Lung microvascular endothelial cell (primary cell): ENCODE measurements at places on chromosomes 13 and 19.

DNA sequence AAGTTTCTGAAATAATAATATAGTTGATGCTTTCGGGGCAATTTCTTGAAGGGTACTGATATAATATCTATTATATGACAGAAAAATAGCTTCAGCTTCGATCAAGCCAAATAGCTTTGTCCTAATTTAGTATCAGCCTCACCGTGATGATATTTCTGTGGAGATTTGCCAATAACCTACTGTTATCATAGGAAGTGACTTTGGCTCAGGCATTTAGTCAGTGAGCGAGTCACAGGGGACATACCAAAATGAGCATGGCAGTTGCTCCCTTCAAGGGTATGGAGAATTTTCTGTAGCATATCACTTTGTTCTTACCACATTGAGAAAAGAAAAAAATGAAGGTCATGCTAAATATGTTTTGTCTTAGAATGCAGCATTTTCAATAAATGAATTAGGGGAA, 767.6 kb upstream of the SLITRK1 start:
- no peak for DNase-seq

DNA sequence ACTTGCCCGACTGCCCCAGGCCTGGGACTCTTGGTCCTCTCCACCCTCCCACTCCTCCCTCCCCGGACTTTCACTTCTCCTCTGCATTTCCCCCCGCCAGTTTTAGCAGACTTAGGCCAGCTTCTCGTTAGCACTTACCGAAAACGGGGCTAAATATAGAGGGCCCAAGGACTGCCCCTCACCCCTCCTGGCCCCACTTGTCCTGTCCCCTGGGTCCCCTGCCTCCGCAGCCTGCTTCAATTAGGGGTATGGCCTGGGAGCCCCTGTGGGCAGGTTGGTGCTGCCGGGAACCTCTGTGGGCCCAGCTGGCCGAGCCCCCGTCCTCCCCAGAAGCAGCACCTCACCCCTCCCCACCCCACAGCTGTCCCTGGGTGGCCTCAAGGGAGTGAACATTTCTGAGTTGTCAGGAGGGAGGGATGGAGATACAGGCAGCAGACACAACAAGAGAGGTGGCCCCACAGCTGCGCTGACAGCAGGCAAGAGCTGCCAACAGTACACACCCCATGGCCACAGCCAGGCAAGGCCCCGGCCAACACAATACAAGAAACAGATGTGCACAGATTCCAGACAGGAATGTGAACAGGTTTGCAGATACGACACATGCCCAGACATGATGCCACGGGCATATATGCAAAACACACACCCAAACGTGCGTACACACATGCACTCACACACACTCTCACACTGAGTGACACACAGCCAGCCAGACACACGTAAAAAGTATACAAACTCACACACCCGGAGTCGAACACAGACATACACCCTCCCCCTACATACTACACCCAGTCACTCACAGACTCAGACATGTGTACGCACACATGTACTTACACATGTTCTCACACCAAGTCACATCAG, 2.6 kb downstream of the POU2F2 start:
- no peak for DNase-seq

GRCh38 chr13:48266701-48267639, 34.0 kb downstream of the ITM2B start:
- DNase-seq = no peak

GRCh38 chr19:47228168-47228936, 2.6 kb downstream of the BBC3 start:
- DNase-seq = peak; percentile 62

GRCh38 chr19:3333662-3334061, 32.7 kb upstream of the NFIC start:
- DNase-seq = no peak

DNA sequence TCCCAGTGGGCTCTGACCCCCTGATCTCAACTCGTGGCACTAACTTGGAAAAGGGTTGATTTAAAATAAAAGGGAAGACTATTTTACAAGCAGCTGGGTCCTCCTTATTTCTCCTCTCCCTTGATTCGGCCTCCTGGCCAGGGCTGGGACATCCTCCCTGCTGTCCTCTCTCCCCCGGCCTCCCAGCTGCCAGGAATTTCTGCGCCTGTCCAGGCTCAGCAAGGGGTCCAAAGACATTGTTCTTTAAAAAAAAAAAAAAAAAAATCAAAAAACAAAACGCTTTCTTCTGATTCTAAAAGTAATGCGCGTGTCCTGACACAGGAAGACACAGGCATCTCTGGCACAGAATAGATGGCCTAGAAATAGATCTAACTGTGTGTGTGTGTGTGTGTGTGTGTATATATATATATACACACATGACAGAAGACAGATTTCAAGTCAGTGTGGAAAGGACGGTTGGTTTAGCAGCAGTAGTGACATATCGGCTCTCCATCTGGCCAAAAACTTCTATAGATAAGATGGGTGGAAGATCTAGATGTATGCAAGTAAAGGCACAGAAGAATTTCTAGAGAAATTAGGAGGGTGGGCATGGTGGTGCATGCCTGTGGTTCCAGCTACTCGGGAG, 12.3 kb upstream of the LENG8 start:
- no peak for DNase-seq

GRCh38 chr19:15173746-15174404, 26.9 kb downstream of the NOTCH3 start:
- DNase-seq = peak; percentile 49

- DNase-seq = no peak
Observed at GRCh38 chr19:35939307-35940077, 3.3 kb downstream of the LRFN3 start.
